ENCODE measurements at places on chromosomes 7 and 10.

DNA sequence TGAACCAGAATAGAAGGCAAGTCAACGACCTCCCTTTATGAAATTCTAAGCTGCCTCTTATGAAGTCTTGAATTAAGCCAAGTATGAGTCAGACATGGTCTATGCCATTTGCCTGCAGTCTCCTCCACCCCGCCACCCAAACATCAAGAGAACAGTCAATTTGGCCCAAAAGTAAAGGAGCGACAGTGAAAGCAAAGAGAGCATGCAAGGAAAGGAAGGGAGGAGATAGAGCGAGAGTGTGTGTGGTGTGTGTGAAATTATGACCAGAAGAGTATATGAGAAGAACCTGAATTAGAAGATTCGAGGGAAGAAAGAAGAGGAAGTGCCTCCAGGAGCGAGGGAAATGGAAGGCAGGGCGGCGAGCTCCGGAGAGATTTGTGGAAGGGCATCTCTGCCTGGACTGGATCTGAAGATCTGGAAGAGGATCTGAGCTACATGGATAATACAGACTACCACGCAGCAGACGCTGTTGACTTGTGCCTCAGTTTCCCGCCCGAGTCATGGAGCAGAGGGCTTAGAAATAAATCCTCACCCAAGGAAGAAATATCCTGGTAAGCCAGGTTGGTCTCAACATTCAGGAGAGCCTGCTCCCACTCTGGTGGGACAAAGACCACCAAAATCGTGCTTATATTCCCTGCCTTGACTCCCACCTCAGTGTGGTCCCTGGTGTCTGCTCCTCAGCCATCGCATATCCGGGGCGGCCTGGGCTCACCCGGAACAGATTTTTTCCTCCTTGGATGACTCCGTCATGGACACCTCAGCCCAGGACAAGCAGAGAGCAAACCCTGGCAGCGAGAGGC lies 459 bp downstream of the ZDHHC6 start:
- DNase-seq: peak; percentile 4

DNA sequence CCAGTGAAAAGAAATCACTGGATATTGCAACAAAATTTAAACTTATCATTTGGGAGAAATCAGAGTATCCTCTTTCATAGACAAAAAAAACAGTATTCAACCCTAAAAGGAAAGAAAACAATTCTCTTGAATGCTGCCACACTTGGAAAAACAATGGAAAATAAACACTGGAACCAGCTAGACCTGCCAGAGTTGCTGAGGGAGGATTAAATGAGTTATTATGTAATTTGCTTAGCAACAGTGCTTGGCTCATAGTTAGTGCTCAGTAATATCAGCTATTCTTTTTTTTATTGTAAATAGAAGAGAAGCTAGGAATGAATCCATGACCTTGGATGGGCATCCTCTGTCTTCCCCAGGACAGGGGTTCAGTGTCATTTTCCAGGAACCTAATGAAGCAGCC lies 11.0 kb upstream of the ZNF273 start:
- no peak for DNase-seq

DNA sequence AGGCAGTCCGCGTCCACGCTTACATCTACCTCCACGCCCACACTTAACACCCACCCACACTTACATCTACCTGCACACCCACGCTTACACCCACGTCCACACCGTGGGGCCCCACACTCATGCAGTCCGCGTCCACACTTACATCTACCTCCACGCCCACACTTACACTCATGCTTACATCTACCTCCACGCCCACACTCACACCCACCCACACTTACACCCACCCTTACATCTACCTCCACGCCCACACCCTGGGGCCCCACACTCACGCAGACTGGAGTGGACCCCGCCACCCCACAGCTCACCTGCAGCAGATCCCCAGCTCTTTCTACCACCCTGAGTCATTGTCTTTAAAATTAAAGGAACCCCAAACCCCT lies 32.4 kb upstream of the PWWP2B start:
- no peak for DNase-seq

DNA sequence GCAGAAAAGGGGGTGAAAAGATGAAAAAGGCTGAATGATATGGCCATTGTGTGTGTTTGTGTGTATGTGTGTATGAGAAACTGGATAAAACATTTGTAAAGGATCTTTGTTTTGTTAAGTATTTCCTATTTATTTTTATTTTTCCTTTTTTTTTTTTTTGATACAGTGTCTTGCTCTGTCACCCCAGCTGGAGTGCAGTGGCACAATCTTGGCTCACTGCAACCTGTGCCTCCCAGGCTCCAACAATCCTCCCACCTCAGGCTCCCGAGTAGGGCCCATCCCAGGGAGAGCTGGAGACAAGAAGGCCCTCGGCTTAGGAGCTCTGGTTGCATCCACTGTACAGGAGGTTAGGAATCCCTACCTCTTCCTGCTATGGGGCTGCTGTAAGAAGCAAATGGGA lies 6.9 kb upstream of the CALML5 start:
- no peak for DNase-seq

- DNase-seq: peak; percentile 70
Observed at GRCh38 chr10:72364239-72364777, 9.6 kb upstream of the DNAJB12 start.

Data from NCI-H510A (cell line).